Activated T-helper 1 cell treated with anti-CD3 and anti-CD28 coated beads, Interleukin-2, amount 50 U/mL, for 16 hours (primary cell): ENCODE measurements at places on chromosomes 4 and X.

DNA sequence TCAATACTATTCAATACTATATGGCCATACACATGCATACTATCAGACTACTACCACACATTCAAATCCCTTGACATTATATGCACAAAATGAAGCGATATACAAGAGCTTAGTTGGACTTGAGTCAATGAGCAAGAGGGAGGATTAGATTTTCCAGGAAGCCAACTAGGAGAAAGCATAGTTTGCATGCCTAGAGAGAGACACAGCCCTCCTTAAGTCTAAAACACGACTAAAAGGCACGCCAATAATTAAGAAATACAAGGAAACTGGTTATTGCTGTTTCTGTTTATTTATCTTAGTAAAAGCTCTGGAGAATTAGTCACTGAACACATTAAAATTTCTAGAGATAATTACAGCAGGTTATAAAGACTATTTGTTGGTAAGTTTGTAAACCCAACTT, 21.8 kb downstream of the MBNL3 start:
- no peak for DNase-seq

- no peak for DNase-seq
Observed at GRCh38 chrX:119636419-119636818, 30.2 kb upstream of the NKRF start.

DNA sequence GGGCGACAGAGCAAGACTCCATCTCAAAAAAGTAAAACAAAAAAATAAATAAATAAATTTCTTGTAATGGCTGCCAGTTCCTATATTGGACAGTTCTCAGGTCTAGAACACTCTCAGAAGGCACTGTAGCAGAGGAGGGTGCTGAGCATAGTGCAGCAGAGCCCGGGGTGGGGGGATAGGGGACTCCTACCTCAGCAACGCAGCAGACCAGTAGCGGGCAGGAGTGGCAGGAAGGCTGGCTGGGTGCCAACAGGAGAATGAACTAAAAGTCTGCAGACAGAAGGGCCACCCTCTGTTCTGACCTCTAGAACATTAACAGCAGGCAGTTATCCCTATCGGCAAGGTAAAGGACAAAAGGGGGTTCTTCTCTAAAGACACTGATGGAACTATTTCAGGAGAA, 20.2 kb downstream of the PDK3 start:
- no peak for DNase-seq

DNA sequence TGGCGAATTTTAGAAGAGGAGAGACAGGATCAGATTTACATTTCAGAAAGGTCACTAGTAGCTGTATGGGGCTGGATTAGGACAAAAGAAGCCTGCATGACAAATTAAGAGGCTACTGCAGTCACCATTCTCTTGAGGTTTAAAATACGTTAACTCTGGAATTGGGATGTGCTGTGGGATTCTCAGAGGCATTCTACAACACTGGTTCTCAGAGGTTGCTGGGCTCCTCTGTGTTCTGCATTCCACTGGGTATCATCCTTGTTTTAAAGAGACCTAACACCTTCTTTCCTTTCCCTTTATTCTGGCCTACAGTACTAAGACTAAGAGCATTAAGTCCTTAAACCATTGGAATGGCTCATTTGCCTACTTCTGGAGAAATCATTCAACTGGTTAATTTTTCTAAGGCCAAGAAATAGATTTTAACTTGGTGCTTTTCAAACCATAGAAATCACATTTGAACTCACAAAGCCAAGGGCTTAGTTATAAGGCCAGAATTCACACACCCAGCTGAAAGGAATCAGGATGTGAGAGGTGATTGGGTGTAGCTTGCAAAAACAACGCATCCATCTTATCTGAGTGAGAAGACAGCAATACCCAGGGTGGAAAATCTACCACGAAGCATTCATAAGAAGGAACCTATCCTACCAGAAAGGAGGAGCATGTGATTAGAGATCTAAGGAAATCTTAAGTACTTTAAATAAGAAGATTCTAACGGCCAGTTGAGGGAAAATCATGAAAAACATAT, 116.6 kb downstream of the SHISA3 start:
- no peak for DNase-seq

- no peak for DNase-seq
Observed at GRCh38 chr4:1031956-1032795, 20.8 kb downstream of the FGFRL1 start.

- DNase-seq: no peak
Observed at GRCh38 chrX:154401045-154401799, 3.0 kb downstream of the RPL10 start.

- no peak for DNase-seq
Observed at GRCh38 chr4:177266506-177266905, 43.2 kb upstream of the NEIL3 start.

GRCh38 chr4:174449944-174450785, 72.1 kb downstream of the HPGD start:
- no peak for DNase-seq

- no peak for DNase-seq
Observed at GRCh38 chr4:78032446-78032845, 24.7 kb upstream of the FRAS1 start.

GRCh38 chrX:100829730-100830129, 9.5 kb downstream of the CSTF2 start:
- no peak for DNase-seq

DNA sequence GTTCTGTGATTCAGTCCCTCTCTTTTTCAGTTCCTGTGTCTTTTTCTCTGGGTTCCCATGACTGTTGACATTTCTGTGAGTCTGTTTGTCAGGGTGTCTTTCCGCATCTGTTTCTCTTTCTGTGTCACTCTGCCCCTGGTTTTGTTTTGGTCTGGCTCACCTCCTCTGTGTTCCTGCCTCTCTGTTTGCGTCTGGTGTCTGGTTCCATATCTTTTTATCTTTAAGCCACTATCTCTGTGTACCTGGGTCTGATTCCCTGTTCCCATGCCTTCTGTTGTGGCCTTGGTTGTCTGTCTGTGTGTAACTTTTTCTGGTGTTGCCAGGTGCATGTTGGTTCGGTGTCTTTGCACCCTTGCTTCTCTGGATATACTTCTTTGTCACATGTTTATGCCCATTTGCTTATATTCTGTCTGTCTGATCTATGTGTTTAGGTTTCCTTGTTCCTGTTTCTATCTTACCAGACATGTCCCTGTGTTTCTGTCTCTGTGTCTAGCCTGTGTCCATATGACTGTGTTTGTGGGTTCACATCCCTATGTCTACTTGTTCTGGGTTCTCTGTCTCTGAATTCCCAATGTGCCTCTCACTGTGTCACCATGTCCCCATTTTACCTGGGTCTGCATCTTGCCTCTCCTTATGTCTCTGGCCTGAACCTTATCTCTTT, 50.2 kb downstream of the ITIH6 start:
- no peak for DNase-seq

GRCh38 chr4:73648478-73648877, 28.2 kb upstream of the RASSF6 start:
- no peak for DNase-seq

GRCh38 chrX:16067886-16068515, 55.4 kb upstream of the GRPR start:
- DNase-seq: no peak

GRCh38 chrX:107484002-107484726, 34.7 kb downstream of the FRMPD3 start:
- DNase-seq: no peak

- no peak for DNase-seq
Observed at GRCh38 chrX:47873123-47873522, 36.4 kb downstream of the ZNF81 start.

- DNase-seq: no peak
Observed at GRCh38 chr4:156939801-156940200, 31.8 kb downstream of the PDGFC start.

DNA sequence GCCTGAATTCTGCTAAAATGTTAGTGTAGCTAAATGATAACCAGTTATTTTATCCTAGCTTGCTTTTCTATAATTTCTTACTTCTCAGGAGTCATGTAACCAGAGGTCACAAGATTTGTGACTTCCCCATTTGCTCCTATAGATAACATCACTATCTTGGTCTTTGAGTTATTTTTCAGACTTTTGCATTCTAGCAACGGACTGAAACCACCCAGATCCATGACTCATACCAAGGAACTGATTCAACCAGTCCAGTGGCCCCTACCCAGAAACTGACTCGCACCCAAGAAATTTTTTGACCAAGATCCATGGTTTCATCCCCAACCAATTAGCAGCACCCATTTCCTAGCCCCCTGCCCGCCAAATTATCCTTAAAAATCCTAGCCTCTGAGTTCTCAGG, 50.0 kb downstream of the IQCM start:
- DNase-seq: no peak

GRCh38 chr4:97013309-97013708, 1130.0 kb downstream of the STPG2 start:
- no peak for DNase-seq

GRCh38 chrX:108165383-108166111, 74.0 kb downstream of the ATG4A start:
- DNase-seq: no peak

- no peak for DNase-seq
Observed at GRCh38 chr4:137531168-137531985, 917 bp downstream of the PCDH18 start.

DNA sequence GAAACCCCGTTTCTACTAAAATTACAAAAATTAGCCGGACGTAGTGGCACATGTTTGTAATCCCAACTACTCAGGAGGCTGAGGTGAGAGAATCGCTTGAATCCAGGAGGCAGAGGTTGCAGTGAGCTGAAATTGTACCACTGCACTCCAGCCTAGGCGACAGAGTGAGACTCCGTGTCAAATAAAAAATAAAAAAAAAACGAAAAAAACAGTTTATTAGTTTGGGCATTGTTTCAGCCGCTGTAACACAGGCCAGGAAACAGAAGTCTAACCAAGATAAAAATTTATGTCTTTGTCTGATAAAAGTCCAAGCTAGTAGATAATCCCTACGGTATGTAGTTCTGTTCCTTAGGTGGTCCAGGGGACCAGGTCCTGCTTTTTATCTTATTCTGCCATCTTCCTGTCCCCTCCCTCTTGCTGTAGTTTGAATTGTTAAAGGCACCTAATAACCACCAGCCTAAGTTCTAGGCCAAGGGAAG, 21.4 kb downstream of the USO1 start:
- no peak for DNase-seq

DNA sequence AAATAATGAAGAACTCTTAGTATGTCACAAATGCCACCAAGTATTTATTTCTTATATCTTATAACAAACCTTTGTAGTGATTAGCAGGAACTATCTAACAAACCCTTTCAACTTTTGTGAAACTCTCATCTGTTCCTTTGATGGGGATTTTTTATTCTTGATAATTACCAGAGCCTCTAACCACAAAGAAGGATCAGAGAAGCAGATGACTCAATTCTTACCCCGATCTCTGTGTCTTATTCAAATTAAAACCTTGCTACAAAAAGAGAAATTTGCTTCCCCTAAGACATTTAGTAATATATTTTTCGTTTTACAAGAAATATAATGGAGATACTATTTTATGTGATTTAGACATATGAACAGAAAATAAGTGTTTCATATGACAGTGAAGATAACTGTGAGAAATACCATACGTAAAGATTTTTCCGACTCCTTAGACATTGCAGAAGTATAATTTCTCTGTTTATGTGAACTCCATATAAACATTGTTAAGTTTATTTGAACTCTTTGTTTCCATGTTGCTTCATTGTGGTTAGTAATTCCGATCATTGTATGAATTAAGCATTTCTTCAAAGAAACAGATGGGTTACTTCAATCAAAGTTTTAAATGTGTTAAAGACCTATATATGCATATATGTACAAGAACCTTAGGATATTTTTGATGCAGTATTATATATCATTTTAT, 205.4 kb downstream of the CFAP299 start:
- DNase-seq: no peak

DNA sequence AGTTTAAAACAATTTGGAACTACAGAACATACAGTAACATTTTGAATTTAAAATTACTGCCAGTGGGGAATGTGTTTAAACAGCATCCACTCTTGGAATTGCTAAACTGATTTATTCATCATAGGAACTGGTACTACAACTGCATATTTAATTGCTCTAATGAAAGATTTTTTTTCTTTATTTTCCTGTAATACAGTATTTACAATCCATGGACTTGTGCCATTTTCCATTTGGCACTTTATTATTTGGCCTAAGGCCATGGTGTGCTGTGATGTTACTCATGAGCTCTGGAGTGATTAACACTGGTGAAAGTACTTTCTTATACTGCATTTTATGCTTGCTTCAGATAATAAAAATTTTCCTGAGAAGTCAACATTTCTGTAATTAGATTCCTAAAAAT, 69.7 kb upstream of the NUDT6 start:
- DNase-seq: no peak

DNA sequence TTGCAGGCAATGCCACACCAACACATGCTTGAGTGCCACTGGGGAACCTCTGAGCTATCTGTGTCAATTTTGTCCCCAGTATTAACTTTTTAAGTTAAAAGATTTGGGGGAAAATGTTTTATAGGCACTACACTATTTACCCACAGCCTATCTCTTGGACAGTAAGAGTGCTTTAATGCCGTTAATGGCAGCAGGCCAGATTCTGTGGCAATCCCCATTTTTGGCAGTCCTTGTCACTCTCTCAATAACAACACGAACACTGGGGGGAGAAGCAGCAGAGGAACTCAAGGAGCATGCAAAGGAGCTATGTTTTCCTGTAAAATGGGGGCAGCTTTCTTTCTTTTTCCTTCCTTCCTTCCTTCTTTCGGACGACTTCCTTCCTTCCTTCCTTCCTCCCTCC, 168.6 kb downstream of the NSUN7 start:
- no peak for DNase-seq

GRCh38 chrX:132231587-132231986, 12.3 kb upstream of the RAP2C start:
- no peak for DNase-seq

DNA sequence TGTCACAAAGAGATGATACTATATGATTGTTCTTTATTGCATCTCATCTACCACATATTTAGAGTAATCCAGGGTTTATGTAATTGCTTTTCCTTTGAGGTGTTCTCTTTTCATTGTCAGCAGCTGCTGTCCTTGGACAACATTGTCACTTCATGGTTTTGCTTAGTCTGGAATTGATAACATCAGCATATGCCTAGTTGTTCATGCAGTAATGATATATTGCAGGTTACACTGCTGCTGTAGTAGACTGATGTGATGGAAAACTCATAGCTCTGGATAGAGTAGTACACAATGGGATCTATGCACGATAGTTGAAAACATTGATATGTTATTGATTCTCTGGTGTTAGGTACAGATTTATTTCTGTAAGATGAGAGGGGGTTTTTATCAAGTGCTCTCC, 13.7 kb downstream of the NEIL3 start:
- no peak for DNase-seq

DNA sequence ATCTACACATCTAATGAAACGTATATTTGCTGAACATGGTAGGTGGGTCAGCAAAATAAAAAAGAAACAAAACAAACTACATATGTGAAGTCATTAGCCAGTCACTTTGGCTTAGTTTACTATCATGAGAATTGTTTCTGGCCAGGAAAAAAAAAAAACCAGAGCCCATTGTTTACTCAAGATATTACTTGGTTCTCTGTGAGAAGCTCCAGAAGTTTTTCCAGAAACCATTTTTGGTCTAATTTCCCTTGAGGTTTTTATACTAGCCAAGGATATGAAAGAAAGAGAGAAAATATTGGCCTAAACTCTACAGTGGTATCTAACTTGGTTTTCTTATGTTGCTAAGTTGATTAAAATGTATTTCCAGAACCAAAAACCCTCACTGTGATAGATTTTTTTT, 259.1 kb downstream of the PDHA2 start:
- no peak for DNase-seq
